ENCODE measurements at places on chromosomes 12 and 14. TPM values are rescaled to one million over a fixed set of nuclear protein-coding genes. Genes with fewer than 3 reads are reported as not detected.

DNA sequence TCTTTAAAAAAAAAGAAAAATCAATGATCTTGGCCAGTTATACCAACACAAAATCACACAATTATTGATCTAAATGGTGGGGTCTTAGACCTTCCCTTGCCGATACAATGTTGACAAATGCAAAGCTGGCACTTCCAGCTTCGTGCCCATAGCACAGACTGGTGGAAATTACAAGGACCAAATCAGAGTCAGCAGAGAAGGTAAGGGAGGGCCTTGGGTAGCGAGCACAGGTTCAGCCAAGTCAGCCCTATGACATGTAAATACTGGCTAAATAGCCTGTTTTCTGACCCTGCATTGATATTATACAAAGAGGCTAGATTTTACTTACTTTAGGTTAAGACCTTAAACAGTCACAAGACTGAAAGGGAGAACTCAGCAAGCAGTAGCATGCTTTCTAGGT is 30.3 kb upstream of the WDR89 start:
- no peak for DNase-seq

The IL26 gene
- not detected for total RNA-seq

The ITGA7 gene
- total RNA-seq: 2.8 TPM

The GLT1D1 gene
- total RNA-seq: 4.2 TPM

Data from GM12878 (cell line).